ENCODE measurements at places on chromosomes 12 and 14.

- DNase-seq = peak; percentile 7
Observed at GRCh38 chr14:55731881-55732498, 152.0 kb downstream of the KTN1 start.

DNA sequence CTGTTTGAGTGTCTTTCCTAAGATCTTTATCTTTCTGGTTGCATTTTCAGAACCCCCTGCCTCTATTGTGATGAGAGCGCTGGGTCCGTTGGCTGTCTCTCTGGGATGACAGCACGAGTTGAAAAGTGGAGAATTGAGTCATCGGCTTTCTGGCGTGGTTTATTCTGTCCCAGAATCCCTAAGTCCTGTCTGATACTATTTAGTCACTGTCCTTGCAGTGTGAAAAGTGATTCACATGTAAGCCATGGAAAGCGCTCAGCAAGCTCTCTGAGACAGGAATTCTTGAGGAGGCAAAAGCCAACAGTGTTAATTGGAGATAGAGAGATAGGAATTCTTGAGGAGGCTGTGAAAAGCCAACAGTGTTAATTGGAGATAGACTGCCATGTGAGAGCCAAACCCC lies 121.7 kb downstream of the CHST11 start:
- DNase-seq = no peak

DNA sequence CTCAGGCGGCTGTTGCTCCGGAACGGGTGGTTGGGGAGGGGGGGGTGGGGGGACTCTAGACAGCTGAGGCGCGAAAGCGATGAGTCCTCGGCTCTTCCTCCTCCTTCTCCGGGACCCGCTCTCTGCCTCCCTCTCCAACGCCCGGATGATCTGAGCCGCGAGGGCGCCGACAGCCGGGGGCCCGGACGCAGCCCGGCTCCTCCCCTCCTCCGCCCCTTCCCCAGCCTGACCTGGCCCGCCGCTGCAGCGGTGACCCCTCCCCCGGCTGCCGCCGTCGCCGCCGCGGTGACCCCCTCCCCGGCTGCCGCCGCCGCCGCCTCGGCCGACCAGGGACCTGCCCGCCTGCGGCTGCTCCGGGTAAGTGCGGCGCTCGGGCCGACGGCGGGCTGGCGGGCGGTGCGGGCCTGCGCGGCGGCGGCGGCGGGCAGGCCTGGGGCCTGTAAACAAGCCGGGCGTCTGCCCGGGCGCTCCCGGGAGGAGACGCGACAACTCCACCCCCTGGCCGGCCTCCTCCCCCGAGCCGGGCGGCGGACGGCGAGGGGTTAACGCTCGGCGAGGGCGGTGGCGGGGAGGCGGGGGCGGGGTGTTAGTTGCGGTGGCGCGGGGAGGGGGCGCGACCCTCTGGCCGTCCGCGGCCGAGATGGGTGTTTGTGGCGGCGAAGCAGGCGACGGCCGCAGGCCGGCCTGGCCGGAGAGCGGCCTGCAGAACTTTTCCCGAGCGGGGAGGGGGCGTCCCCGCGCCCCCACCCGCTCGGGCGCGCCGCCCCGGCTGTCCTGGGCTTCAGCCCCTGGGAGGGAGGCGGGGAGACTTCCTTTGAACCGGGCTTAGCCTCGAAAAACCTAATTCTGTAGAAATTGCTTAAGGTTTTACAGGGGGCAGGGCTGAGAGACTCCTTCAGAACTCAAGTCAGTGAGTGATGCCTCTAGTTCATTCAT lies 568 bp downstream of the PPM1A start:
- DNase-seq = peak; percentile 22

DNA sequence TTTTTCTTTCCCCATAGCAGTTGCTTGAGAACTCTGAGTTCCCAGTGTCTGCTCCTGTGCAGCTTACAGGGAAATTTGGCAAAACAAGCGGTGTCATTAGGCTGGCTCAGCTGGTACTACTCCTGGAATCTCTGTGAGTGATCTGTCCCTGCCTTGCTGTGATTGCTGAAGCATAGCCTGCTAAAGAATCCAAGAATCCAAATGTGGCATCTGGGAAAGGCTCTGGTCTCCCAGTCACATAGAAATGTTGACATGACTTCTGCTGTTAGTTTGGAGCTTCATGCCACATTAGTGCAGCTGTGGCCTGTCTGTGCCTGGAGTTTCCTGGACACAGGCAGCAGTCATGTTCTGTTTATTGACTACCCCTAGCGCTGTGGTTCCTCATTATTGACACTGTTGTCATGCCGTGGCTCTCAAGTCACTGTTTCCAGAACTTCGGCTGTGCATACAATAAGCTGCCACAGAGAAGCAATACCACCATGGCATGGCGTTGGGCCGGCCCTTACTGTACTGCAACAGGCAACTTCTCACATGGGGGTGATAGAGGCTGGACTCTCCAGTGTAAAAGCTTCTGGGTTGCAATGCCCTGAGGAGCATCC lies 166.8 kb downstream of the MYRFL start:
- DNase-seq = no peak

DNA sequence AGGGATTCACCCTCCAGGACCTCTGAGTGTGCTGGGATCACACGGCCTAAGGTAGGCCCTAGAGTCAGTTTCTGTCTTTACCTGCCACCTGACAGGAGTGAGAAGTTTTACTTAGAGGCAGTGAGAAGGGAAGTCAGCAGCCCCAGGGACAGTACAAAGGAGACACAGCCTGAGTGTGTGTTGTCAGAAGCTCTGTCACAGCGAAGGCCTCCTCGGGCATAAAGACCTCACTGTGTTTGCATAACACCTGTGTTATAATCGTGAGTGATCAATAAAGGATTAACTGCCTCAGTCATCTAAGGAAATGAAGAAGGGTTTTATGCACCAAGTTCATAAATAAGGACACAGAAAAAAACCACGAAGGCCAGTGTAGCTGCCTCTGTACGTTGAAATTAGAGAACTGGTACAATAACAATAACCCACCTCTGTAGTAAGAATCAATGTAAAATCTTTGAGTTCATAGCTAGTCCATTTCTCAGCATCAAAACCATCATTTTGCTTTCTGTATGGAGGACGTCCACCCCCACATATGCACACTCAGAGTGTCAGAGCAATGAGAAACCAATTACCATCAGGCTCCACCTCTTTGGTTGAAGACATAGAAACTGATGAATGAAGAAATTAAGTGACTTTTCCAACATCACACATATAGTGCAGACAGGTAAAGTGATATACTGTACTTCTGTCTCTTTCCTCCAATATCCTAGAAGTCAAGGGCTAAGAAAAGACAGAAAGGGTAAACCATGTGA lies 159.3 kb downstream of the DAD1 start:
- DNase-seq = no peak

DNA sequence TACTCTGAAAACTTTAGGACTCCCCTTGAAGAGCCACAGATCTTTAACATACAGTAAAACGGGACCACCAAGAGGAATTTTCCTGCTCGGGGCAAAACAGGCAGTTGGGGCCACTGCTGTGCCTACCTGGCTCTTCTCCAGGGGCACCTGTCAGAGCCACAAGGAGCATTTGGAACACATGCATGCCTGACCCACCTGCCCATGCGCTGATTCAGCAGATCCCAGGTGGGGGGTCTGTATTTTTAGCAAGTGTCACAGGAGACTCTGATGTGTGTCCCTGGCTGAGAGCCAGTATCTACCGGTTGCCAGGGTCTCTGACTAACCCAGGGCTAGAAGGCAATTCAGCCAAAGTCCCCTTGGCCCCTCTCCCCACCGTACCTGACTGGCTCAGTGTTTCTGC lies 6.5 kb downstream of the CTDSP2 start:
- no peak for DNase-seq

DNA sequence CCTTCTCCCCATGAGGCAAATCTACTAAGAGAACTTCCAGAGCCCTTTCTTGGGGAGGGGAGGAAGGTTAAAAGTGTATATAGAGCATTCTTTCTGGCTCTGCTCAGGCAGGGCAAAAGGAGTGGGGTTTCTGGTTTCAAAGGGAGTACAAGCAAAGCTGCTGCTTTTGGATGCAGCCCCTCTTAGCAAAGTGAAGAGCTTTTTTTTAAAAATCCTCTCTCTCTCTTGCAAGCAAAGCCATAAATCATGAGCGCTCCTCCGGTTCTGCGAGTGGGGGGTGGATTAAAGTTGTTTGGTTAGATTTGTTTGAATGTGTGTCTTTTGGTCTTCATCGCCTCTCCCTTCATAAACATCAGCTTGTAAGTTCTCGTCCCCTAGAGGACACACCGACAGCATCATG lies 546.6 kb upstream of the TBX3 start:
- no peak for DNase-seq

DNA sequence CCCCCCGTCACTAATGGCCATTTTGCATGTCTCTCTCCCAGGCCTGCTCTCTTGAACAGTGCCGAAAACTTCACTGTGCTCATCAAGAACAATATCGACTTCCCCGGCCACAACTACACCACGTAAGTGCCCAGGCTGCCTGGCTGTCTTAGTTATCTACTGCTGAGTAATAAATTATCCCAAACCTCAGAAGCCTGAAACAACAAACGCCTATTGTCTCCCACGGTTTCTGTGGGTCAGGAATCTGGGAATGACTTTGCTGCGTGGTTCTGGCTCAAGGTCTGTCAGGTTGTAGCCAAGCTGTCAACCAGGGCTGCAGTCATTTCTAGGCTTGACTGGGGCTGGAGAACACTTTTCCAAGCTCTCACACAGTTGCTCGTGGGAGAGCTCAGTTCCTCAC lies 32.6 kb downstream of the P2RX7 start:
- DNase-seq = no peak

DNA sequence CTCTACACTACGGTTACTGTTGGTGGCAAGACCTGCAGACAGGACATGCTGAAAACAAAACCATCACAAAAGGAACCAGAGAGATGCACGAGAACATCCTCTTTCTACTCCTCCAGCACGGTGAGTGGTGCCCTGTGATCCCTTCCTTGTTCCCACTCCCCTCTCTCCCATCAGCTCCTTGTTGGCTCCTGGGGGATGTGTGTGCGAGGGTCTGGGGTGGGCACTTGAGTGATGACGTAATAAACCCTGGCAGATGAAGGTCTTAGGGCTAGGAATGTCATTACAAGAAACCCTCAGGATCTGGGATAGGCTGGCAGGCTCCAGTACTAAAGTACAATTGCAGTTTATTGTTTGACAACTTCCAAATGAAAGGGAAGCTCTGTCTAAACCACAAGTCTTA lies 261.5 kb downstream of the FOXN3 start:
- DNase-seq = no peak

GRCh38 chr12:127485528-127485927 lies 781.4 kb upstream of the TMEM132C start:
- DNase-seq = no peak

- no peak for DNase-seq
Observed at GRCh38 chr12:6915789-6916285, 1.5 kb downstream of the ENO2 start.

DNA sequence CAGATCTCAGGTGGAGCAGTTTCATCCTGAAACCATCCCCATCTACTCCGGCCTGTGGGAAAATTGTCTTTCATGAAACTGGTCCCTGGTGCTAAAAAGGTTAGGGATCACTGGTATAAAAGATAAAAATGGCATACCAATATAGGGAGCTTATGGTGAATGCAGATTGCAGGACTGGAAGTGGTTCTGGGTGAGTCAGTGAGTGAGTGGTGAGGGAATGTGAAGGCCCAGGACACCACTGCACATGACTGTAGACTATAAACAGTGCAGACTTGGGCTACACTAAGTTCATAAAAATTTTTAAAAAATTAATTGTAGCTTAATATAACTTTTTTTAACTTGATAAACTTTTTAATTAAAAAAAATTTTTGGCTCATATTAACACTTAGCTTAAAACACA lies 67.0 kb upstream of the RD3L start:
- no peak for DNase-seq

GRCh38 chr12:7144414-7145120 lies 14.4 kb downstream of the CLSTN3 start:
- no peak for DNase-seq

DNA sequence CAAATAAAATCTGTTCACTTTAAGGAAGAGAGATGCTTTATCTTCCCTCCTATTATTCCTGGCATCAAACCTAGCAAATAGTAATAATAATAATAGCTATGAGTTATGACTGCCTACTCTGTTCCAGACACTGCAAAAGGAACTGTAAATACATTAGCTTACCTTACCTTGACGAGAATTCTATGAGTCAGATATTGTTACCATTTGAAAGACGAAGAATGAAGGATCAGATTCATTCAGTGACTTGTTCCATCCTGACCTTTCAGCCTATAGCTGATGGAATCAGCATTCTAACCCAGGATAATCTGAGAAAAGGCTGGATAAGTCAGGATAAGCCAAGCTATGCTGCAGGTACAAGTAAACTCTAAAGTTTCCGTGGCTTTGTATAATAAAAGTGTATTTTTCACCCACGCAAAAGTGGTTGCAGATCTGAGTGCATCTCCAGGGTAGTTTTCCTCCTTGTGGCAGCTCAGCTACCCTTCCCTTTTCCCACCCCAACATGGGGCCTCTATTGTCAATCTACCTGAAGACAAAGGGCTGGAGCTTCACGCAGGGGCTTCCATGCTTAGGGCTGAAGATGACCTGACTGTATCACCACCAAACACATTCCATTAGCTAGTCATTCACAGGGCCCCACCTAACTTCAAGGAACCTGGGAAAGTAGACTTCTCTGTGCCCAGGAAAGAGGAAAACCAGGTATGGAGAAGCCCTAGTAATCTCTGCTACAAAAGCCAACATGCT lies 57.2 kb upstream of the CCND2 start:
- DNase-seq = no peak

DNA sequence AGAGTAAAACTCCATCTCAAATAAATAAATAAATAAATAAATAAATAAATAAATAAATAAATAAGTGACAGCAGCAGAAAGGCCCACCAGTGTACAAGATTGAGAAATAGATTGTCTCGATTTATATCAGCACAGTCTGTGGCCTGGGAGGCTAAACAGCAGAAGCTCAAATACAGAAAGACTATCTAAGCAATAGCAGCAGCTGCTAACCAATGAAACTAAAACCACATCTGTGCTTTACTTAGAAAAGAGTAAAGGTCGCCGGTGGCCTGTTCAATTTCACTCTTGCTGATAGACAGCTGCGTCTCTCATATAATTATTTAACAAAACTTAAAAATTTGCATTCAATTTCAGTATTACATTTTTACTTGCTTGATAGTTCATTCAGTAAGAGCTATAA lies 325.7 kb downstream of the CEP128 start:
- DNase-seq = no peak

GRCh38 chr12:131167334-131167733 lies 213.6 kb downstream of the ADGRD1 start:
- DNase-seq = no peak
